ENCODE measurements at places on chromosomes 2 and 18.

GRCh38 chr2:139177041-139177440, 396.9 kb upstream of the NXPH2 start:
- DNase-seq = no peak

DNA sequence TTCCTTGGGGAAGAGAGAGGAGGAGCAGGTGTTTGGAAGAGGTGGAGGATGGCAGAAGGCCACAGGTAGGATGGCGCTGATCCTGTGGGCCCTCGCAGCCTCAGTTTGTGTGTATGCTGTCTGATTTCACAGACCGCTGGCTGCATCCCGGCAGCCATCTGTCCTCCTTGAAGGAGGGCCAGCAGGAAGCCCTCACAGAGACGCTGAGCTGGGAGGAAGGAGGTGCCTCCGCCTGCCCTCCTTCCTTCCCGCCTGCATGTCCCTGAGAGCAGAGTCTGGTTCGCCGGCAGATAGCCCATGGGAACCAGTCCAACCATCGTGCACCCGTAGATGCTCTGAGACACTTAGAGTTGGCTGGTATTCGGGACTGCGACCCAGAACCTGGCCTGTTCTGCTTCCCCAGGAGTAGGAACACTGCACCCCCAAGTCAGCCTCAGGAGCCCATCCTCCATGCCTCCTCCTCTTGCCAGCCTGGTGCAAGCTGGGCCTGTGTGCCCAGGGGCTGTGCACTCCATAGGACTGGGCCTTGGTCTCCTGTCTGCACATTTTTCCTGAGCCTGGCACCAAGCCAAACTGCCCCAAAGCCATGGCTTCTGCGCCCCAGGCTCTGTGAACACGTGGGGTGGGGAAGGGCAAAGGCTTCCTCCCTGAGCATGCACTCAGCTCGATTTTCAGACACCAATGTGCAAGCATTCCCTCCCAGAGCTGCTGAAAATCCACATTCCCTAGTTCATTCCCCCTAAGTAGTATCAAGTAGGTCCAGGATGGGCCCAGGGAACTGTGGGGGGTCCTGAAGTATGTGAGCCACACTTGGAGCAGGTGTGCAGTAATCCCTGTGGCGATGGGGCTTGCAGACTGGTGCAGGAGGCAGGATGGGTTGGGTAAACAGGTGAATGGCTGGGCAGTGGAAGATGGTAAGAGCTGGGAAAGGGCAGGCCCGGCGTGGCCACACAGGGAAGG, 115.6 kb downstream of the SEPTIN10 start:
- no peak for DNase-seq

DNA sequence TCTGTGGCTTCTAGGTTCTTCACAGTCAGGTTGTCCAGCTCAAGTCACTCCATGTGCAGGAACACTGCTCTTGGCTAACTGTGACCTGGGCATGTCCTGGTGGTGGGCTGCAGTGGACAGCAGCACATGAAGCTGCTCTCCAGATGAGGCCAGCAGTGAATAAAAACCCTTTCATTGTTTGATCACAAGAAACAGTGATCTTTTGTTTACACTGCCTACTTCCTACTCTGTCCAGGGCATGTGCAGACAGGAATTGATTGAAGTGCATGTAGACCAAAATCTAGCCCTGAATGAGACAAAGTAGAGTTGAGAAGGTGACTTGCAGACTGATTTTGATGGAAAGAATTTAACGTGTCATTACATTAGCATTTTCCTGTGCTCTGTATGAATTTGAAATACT, 34.9 kb downstream of the BCL2L11 start:
- DNase-seq = no peak

DNA sequence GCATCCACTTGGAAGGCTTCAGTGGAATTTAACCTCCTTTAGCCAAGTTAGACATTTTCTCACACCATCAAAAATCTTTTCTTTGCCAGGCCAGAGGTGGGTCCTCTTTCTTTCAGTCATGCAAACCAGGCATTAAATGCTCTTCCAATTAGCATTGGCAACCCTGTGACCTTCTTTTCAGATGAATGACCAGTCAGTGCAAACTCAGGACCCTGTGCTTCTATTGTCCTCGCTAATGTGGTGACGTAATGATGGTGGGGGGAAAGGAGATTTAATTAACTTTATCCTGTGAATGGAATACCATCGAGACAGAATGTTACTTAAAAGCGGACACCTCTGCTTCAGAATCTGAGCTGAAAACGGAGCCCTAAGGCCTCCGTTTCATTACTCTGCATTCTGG, 23.2 kb upstream of the STPG4 start:
- DNase-seq = no peak

DNA sequence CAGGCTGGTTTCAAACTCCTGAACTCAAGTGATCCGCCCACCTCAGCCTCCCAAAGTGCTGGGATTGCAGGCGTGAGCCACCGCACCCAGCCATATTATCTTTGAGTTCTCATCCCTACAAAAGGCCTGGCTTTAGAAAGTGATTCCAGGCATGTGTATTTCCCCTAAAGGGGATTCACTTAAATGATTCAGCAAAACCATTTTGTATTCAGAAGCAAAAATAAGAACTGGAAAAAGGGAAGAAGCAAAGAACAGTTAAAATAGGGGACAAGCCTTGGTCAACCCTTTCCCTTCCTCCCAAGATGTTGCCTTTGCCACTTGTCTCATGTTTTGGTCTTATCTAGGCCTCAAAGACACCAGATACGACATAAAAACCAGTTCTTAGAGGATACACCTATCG, 10.5 kb downstream of the TM4SF20 start:
- DNase-seq = no peak

GRCh38 chr2:18156002-18156401, 277.5 kb downstream of the KCNS3 start:
- DNase-seq = no peak

GRCh38 chr18:26074246-26074645, 16.2 kb downstream of the SS18 start:
- no peak for DNase-seq

DNA sequence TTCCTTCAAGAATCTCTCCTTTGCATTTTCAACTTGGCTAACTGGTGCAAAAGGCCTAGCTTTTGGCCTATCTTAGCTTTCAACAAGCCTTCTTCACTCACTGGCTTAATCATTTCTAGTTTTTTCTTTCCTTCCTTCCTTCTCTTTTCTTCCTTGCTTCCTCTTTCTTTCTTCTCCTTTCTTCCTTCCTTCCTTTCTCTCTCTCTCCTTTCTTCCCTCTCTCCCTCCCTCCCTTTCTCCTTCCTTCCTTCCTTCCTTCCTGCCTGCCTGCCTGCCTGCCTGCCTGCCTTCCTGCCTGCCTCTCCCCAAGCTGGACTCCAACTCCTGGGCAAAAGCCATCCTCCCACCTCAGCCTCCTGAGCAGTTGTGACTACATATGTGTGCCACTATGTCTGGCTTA, 176.2 kb upstream of the APCDD1 start:
- DNase-seq = no peak

- no peak for DNase-seq
Observed at GRCh38 chr2:224958462-224958857, 83.8 kb downstream of the DOCK10 start.

DNA sequence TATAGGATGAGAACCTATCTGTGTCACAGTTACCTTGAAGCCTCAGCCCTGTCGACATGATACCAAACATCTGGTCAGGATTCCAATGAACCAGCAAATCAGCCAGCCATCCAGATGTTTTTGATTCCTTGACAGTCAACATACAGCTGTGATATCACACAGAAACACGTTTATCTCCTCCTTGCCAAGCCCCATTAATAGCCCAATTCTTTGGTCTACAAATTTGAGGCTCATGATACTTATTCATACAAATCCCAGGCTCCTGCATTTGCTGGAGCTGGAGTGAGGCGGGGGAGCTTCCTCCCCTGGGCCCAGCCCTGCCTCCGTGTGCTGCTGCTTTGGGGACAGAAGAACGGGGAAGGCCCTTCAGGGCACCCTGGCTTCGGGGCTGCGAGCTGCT, 611.6 kb upstream of the SALL3 start:
- DNase-seq = no peak

- DNase-seq = no peak
Observed at GRCh38 chr2:68091439-68092034, 28.7 kb upstream of the C1D start.

DNA sequence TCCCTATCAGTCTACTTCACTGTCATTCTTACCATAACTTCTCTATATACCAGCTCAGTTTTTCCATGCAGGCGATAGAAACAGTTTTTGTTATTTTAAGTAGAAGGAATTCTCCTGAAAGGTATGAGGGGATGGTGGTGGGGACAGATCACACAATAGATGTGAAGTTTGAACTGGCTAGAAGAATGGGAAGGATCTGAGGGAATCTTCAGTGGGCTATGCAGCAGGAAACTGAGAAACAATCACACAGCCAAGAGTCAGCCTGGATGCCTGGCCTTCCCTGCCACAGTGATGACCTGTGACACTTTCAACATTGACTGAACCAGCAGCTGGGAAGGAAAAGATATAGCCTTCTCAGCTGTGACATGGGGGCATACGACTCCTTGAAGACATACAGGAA, 329.1 kb upstream of the GULP1 start:
- no peak for DNase-seq

DNA sequence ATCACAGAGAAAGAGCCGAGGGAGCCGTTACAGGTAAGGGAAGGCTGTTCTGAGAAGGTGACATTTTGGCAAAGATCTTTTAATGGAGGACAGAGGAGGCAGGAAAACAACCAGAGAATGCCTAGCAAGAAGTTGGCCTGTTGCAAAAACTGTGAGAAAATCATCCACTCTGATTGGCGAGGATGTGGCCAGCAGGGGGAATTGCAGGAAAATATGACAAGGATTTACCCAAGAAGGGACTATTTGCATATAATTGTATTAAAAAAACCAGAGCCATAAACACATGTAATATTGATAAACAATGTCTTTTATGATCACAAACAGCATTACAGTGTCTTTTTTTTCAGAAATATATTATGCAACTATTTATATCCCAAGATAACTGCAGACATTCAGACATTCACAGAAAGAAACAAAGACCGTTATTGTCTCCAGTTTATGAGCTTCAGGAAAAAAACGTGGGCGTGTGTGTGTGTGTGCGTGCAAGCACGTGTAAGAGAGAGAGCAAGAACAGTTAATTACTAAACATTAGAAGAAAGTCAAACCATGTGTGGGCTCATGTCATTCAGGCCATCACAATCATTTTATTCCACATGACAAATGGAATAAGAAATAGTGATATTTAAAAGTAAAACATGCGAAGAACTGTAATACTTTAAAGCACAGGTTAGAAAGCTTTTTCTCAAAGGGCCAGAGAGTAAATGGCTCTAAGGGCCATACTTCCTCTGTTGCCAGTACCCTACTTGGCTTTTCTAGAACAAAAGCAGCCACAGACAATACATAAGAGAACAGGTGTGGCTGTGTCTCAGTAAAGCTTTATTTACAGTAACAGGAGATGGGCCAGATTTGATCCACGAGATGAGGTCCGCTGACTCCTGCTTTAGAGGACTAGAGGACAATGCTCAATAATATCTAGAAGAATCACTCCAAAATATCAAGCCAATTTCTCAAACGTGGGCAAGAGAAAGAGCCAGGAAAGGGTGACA, 324.1 kb downstream of the DLGAP1 start:
- no peak for DNase-seq
